ENCODE measurements at places on chromosomes 2 and 18.

GRCh38 chr2:85309699-85310321, 18.0 kb downstream of the TGOLN2 start:
- DNase-seq = no peak

DNA sequence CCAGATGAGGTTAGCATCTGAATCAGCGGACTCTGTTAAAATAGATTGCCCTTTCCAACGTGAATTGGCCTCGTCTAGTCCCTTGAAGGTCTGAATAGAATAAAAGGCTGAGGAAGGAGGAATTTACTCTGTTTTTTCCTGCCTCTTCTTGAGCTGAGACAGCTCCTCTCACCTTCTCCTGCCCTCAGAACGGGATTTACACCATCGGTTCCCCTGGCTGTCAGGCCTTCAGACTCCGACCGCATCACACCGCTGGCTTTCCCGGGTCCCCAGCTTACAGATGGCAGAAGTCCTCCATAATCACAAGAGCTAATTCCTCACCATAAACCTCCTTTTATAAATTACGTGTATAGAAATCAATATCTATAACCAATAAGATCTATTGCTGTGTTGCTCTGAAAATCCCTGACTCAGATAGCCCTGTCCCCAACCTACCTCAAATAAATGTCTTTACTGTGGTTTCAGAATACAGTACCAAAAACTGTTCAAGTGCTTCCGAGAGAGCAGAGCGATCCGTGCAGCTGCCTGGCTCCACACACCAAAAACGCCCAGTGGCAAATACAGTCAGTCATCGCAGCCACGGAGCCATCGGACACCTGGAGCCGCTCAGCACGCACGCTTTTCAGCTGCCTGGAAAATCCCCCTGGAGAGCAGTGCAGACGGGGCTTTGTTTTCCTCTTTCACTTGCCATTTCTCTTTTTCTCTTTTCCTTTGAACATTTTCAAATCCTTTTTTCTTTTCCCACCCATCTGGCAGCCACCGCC, 196.9 kb downstream of the NRP2 start:
- DNase-seq = no peak

GRCh38 chr2:31319406-31320175, 85.6 kb downstream of the EHD3 start:
- DNase-seq = no peak

DNA sequence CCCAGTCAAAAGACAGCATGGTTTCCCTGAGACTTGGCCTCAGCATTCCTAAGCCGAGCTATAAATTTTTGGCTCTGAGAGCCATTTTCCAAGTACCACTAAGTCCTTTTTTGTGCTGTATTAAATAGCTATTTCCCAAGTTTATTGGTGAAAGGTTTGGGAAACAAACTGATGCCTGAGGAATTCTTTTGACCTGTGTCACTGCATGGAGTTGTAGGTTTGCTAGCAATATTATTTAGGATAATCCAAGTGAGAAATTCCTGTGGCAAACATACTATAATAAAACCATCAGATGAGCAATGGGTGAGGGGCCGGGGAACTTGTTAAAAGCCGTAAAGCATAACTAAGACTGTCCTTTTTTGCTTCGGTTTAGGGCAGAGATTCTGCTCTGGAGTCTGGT, 28.4 kb downstream of the ARHGAP28 start:
- DNase-seq = no peak

DNA sequence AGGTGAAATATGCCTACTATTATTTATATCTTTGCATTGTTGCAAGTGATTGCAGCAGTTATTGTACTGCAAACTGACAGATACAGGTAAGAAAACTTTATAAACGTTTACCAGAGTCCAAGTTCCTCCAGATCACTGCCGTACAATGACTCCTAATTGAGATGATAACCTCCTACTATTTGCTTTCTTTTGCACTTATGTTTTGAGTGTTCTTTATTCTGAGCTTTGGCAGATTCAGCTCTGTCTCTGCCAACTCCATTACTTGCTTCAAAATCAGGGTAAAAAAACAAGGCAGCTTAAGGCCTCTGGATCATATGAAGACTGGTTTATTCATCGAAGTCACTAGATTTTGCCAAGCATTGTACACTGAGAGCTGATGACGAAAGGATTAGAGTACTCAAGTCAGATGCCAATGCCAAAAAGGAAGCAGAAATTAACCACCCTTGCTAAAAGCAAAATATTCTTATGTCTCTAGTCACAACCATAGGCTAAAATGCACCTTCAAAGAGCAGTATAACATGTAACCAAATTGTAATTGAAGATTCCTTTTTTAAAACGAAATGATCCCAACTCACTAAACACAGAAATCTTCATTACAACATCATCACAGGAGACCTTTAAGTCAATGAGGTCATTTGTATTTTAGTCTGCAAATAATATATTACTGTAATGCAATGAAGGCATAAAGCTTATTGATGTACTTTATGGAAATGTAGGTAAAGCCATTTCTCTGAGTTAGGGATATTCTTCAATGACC, 10.5 kb upstream of the IKZF2 start:
- no peak for DNase-seq

DNA sequence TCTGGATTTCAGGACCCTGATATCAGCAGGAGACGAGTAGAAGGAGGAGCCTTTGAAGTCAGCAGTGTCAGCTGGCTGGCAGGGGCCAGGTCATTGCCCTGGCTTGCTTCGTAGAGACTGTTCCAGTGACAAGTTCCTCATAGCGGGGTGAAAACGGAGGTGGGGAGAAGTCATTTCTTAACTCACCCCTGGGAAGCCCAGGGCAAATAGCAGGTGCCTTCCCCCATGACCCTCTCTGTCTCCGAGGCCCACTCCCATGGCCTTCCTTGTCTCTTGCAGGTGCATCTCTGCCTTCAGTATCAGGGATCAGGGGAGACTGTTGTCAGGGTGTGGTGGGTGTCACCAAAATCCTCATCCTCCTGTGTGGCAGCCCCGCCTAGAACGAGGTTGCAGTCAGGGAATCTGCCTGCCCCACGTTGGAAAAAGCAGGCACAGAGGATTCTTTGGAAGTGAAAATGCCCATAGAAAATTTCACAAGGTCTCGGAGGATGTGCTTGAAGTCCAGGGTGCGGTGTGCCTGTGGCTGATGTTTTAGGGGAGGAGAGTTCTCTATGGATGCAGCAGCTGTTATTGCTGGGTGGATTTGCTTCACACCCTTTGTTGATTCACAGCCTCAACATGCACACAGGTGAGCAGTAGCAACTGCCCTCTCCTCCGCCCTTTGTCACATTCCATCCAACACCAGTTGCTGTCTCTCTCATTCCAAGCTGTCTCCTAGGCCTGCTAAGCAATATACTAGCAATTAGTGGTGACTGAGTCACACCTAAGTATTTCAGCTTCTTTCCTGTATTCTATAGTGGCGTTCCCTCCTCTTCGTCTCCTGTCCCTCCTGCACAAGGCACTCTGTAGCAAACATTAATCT, 142.6 kb upstream of the FHL2 start:
- no peak for DNase-seq

DNA sequence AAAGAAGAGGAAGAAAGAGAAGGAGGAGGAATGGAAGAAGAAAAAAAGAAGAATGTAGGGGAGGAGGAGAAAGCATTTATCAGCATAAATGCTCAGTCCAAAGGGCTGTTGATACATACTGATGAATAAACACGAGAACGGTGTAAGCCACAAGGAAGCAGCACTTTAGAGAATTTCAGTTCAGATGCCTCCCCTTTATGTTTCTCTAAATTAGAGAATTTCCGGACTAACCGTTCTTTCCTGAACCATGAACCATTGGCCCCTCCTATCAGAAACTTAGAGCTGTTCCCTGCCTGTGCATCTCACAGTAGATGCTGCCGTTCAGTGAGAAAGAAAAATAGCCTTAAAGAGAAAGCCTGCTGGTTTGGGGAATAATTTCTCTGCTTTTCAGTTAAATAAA, 49.2 kb upstream of the TUBA3D start:
- DNase-seq = no peak

GRCh38 chr2:173432049-173432754, 77.5 kb downstream of the CDCA7 start:
- no peak for DNase-seq

GRCh38 chr2:60496475-60496874, 57.0 kb downstream of the BCL11A start:
- no peak for DNase-seq

DNA sequence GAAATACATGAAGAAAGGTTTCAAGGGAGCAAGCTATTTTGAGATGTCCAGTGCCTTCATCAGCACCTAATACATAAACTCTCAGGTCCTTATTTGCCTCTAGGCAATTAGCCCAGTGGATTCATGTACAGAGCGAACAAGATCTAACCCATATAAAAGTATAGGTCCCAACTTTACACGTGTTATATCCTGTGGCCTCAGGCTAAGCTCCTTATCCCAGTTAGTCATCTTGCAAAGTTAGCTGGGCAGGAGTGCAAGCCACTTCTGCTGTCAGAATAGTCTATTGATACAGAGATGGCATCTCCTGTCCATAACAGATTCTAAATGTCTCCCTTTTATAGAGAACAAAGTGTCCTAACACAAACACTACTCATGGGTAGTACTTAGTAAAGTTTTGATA, 203.9 kb upstream of the PIK3C3 start:
- no peak for DNase-seq

GRCh38 chr2:150618245-150618895, 130.9 kb upstream of the RND3 start:
- no peak for DNase-seq

GRCh38 chr2:144876013-144876412, 356.1 kb upstream of the ZEB2 start:
- DNase-seq = no peak

DNA sequence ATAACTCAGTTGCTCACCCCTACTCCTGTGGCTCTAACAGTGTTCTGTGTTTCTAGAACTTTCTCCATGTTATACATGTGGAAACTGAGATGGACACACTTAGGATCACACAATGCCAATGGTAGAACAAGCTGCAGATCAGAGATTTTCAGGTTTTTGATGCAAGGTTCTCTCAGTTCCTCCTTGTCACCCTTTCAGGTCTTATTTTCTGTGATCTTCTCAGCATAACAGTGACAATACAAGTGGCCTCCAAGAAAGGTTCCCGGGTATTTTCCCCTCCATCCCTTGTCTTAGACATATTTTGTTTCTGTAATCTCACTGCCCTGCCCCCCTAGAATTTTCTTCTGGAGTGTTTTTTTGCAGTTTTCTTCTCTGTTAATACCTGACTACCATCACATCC, 6.2 kb upstream of the MGAT5 start:
- no peak for DNase-seq

- no peak for DNase-seq
Observed at GRCh38 chr18:14941256-14941655, 193.3 kb downstream of the ANKRD30B start.

DNA sequence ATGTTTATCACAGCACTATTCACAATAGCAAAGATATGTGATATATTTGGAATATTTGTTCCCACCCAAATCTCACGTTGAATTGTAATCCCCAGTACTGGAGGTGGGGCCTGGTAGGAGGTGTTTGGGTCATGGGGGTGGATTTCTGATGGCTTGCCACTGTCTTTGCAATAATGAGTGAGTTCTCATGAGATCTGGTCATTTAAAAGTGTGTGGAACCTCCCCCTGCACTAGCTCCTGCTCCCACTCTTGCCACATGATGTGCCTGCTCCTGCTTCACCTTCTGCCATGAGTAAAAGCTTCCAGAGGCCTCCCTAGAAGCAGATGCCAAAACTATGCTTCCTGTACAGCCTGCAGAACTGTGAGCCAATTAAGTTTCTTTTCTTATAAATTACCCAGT, 72.2 kb upstream of the DYNC1I2 start:
- DNase-seq = no peak
